Thyroid gland (tissue), 4 donors: ENCODE measurements at places on chromosomes 7 and 10. TPM values are rescaled to one million over a fixed set of nuclear protein-coding genes. Genes with fewer than 3 reads are reported as not detected.

GRCh38 chr7:25859412-25860274, 292.4 kb upstream of the NFE2L3 start:
- H3K27me3 ChIP-seq, result peaks cover 88% of the 10 kb centered on the region
- peaks cover 5% of the 10 kb centered on the region for H3K4me1 ChIP-seq
- no peaks in the 10 kb centered on the region for H3K36me3 ChIP-seq
- H3K4me3 ChIP-seq, result no peak overlapping the region
- H3K27ac ChIP-seq, result no peak overlapping the region

DNA sequence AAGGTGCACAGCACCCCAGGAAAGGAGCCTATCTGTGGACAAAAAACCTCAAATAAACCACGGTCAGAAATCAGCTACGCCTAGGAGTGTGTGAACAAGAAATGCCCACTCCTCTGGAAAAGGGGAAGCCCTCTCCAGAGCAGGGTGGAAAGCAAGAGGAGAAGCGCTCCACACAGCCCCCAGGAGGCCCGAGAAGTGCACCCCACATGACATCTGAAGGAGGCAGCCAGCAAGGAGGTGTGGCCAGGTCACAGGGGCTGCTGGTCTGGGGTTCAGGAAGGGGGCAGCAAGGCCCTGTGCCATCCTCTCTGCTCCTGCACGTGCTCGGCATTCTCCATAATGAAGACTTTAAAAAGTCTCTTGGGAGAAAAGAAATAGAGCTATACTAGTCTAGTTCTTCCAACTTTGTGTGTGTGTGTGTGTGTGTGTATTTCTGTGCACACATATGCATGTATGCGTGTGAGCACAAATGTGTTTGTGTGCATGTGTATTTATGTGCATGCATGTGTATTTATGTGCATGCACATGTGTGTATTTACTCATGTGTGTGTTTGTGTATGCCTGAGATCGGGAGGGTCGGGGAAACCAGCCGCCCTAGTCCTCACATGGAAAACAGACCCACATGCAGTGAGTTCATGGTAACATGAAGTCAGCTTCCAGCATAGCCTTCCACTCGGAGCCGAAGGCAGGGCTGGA, 76.5 kb downstream of the TNS3 start:
- H3K27me3 ChIP-seq, result no peaks in the 10 kb centered on the region
- no peak overlapping the region for H3K27ac ChIP-seq
- H3K4me1 ChIP-seq, result peaks cover 25% of the 10 kb centered on the region
- DNase-seq, result no peak
- H3K36me3 ChIP-seq, result no peaks in the 10 kb centered on the region
- no peak overlapping the region for H3K4me3 ChIP-seq

- H3K27ac ChIP-seq, result no peak overlapping the region
- no peaks in the 10 kb centered on the region for H3K4me1 ChIP-seq
- no peaks in the 10 kb centered on the region for H3K36me3 ChIP-seq
Measured at GRCh38 chr10:98617906-98618520, 171.3 kb upstream of the HPS1 start.

SPDYE2B gene
- total RNA-seq, result not detected

TFPI2 gene
- not detected for total RNA-seq

CDHR3 gene
- 7.4 TPM for total RNA-seq
